HuH-7.5 (cell line): ENCODE measurements at places on chromosomes 5 and 9.

- DNase-seq, result no peak
Measured at GRCh38 chr5:59758566-59758965, 135.0 kb downstream of the PDE4D start.

- no peak for DNase-seq
Measured at GRCh38 chr5:154967421-154968024, 26.6 kb downstream of the MRPL22 start.

DNA sequence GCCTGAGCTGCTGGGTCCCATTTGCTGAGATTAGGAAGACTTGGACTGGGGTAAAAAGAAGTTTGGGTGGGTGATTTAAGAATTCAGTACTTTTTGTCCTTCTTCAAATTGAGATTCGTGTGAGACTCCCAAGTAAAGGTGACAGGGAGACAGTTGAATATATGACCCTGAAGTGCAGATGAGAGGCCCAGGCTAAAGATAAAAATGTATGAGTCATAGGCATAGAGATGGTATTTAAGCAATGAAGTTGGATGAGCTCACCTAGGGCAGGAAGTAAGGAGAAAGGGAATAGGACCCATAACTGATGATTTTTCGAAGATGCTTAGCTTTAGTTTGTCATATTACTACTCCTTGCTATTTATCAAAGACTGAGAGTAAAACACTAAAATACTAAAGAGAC, 255.9 kb upstream of the ADRA1B start:
- DNase-seq, result no peak

GRCh38 chr9:105554042-105554441, 3.9 kb upstream of the FKTN start:
- no peak for DNase-seq

DNA sequence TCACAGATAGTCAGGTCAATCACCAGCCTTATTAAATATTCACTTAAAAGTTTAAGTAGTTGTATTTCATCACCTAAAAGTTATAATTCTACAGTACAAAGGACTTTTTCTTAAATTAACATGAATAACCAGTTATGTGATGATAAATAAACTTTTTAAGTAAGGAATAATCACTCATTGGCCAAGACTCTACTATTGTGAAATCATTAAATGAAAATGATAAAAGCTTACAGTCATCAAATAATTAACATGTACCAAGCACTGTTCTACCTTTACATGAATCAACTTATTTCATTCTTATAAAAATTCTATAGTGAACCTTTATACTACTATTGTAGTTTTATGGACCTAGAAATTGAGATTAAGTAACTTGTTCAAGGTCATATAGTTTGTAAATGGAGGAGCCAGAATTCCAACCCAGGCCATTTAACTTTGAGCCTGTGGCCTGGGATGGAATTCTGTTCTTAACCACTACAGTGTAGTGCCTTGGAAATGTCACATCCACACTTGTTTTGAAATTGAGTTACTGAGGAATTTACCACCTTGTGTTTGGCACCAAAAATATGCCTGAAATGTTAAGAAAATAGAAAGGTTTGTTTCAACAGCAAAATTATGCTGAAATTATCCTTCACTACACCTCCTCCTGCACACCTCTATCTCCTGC, 32.8 kb upstream of the MSANTD3 start:
- DNase-seq, result no peak

DNA sequence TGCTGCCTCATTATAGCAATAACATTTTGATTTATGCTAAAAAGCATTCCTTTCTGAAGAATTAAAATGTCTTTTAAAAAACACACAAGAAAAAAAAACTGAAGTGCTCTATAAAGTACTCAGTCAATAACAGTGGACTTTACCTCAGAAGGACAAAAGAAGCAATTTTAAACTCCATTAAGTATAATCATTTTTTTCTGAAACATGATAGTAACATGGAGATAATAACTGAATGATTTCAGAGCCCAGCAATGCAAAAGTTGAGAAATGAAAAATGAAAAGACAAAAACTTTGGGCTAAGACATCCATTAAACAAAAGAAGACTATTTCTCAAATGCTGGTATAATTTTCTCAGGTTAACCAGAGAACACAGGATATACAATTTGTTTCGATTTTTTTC, 78.7 kb downstream of the RFX3 start:
- no peak for DNase-seq

- DNase-seq, result no peak
Measured at GRCh38 chr5:176803943-176804498, 6.3 kb upstream of the UNC5A start.

DNA sequence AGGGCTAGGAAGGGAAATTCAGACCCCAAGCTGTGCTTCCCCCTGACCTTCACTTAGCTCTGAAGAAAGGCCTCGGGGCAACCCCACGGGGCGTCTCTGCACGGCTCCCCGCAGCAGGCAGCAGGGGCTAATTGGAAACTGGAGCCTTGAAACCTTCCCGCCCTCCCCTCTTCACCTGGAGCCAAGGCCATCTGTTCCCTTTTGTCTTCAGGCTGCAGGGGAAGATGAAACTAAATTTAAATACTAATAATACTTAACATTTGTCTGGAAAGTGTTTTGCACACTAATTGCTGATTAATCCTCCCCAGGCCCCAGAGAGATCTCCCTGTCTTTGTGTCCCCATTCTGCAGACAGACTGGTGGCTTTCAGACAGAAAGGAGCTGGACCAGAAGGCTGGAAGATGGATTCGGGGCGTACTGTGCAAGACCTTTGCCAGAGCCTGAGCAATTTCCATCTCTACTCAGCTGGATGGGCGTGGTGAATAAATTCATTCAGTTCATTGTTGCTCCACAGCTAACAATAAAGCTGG, 34.1 kb upstream of the CPLX2 start:
- no peak for DNase-seq

- no peak for DNase-seq
Measured at GRCh38 chr9:74589576-74589975, 92.4 kb downstream of the RORB start.

DNA sequence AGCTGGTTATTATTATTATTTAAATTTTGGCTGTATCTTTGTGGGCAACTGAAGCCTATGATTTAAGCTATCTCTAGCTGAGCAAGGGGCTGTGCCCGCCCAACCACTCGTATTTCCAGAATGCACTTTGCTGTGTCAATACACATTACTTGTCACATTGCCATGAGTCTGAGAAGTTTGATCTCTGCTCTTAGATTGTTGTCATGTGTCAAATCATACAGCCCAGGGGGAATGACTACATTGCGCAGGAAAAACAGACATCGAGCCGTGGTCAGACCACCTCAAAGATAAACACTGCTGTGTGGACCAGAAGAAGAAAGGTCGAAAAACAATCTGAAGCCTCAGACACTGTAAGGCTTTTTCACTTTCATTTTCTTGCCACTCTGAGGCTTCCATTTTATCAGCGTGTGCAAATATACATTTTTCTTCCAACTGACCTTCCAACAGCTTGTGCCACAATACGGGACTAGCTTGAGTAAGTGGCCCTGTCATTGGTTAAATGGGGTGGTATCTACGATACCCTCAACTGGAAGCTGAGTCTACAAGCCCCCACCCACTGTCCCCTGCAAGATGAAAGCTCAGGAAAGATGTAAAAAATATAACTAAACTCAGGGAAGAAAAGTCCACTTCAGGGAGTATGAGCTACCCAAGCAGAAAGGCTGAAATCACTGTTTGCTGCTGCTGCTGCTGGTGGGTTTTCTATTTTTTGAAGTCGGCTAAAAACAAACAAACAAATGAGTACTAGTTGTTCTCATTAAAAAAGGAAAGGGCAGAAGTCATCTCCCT, 603.0 kb downstream of the BNC2 start:
- DNase-seq, result no peak

DNA sequence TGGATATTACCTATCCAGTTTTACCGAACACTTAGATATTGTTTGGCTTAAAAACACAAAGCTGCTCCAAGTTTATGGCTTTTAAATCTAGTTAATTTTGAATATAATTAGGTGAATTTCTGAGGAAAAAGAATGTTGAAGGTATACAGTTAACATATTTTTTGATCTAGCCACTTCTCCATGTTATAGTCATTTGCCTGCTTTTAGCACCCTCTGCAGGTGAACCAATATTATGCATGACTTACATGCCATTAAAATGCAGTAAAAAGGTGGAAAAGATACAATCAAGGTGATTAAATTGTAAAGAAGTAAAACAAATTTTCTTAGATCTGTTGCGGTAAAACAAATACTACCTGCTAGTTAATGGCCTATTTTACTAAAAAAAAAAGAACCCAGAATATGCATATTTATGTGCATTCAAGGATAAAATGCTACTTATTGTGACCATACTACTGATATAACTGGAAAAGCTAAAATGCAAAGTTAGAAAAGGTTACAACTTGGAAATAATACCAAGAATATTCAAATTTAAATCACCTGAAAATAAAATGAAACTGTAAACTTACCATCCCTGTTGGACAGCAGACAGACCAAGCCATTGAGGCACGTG, 132.1 kb downstream of the AP3B1 start:
- DNase-seq, result peak; percentile 8

GRCh38 chr5:141663506-141663905, 12.3 kb upstream of the FCHSD1 start:
- no peak for DNase-seq

DNA sequence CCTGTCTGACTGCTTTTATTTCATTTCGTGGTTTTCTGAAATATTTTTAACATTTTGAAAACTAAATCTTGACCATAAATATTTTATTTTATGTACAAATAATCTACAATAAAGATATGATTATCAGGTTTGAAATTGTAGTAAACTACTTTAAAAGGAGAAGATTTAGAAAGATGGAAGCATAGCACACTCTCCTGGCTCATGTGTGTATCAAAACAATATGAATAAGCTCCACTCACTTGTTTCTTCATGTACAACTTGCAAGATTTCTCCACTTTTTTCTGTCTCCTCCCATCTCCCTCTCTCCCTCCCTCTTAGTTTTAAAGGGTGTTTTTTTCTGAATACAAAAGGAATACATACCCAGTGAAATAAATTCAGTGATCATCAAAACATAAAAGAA, 15.4 kb upstream of the VPS13A start:
- no peak for DNase-seq

GRCh38 chr9:127915325-127915752, 1.5 kb downstream of the ST6GALNAC4 start:
- DNase-seq, result no peak

- DNase-seq, result no peak
Measured at GRCh38 chr5:44365345-44365744, 23.9 kb downstream of the FGF10 start.

GRCh38 chr9:71725590-71726338, 42.5 kb downstream of the CEMIP2 start:
- DNase-seq, result peak; percentile 31

- DNase-seq, result no peak
Measured at GRCh38 chr5:124631874-124632550, 114.4 kb downstream of the ZNF608 start.

DNA sequence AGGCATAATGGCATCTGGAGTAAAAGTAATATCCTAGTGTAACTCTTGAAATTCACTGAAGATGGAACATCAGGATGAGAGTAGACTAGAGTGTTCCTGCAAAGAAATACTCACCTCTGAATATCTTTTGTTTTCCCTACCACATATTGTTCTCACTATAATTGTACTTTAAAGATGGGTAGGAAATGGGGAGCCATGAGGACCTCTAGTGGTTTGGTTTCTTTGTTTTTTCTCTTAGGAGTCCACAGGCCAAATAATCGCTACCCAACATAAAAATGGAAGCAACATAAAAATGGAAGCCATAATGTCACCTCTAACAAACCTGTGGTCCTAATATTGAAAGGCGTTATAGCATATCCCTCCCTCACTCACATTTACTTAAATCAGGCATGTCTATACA, 2375.8 kb downstream of the MAT2B start:
- DNase-seq, result no peak

DNA sequence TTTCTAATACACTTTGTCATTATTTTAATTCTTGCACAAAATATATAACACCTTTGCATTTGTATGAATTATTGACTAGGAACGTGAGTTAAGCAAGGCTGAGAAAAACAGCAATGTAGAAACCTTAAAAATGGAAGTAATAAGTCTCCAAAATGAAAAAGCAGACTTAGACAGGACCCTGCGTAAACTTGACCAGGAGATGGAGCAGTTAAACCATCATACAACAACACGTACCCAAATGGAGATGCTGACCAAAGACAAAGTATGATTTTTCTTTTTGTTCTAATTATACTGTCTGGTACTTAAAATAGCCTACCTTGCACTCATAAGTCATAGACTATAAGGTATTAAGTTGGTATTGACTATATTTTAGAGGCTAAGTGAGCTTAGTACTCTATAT, 34.4 kb downstream of the RAD50 start:
- DNase-seq, result no peak

- no peak for DNase-seq
Measured at GRCh38 chr9:133448487-133448972, 11.2 kb upstream of the CACFD1 start.

DNA sequence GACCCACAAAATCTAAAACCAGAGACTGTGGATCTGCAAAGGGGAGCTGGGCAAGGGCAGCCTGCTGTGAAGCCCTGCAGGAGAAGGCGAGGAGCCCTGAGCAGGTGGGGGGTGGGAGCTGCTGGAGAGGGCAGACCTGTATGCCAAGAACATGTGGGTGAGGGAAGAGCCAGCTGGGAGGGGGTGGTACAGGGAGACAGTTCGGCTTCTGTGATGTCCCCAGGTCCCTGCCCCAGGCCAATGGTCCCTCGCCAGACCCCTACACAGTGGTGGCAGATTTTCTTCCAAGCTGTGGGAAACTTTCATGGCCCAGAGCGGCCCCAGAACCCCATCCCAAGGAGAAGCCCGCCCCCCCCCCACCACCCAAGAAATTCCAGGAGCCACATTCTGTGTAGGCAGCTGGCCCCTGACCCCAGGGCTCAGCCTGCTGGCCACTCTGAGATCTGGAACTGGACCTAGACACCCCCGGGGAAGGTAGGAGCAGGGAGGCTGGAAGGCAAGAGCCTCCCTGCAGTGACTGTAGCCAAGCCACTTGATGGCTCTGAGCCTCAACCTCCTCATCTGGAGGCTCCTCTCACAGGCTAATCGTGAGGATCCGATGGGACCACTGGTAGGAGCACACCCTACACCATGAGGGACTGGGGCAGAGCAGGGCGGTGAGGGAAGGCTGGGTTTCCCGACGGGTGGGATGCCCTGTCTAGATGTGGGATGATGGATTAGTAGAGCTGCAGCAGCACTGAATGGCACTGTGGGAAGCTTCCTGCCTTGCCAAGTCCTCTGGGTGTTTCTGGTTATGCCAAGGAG, 22.6 kb upstream of the CSF1R start:
- no peak for DNase-seq

DNA sequence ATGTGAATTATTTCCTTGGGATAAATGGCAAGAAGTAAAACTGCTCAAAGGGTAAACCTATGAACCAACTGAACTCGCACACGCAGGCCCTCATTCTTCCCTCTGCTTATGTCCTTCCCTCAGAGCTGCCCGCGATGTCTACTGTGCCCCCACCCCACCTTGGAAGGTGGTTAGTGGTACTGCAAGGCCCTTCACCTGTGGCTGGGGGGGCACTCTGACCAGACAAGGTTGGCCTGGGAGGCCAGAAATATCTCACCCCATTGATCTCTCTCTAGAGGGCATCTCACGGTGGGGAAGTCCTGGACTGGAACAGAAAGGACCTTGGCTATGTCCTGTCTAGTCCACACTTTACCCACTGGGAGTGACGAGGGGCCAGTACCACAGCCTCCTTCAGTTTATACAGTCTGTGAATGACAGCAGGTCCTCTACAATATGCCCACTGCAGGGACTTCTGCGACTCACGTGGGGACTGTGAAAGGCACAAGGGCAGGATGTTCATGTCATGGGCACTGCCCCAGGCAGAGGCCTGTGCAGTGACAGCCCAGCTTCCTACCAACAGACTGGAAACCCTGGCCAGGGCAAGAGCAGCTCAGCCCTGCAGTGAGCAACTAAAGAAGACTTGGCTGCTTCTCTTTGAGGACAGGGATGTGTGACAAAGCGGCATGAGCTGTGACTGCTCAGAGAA, 56.8 kb upstream of the SYNPO start:
- no peak for DNase-seq
